ENCODE measurements at places on chromosomes 1 and 21.

DNA sequence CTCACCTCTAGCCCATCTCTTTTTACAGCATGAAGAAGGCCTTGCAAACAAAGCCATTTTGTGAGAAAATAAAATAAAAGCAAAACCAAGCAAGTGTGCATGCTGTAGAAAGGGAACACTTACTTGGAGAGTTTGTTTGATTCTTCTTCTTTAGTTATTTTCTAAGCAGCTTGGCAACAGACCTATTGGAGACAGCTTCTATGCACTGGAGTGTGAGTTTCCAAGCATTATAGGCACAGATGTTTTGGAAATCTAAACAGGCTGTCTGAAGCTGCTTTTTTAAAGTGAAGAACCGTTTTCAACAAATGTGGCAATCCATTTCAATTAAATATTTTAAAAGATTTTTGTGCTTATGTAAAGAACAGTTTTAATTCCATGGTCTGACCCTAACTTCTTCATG, 76.6 kb downstream of the NGF start:
- DNase-seq, result no peak

DNA sequence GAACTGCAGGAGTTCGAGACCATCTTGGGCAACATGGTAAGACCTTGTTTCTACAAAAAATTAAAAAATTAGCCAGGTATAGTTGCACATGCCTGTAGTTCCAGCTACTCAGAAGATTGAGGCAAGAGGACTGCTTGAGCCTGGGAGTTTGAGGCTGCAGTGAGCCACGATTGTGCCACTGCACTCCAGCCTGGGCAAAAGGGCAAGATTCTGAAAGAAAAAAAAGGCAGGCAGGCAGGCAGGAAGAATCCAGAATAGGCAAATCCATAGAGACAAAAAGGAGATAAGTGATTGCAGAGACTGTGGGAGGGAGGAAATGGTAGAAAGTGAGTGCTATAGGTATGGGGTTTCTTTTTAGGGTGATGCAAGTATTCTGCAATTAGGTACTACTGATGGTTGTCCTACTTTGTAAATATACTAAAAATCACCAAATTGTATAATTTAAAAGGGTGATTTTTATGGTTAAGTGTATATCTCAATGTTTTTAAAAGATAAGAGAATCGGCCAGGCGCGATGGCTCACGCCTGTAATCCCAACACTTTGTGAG, 29.4 kb downstream of the ZZZ3 start:
- no peak for DNase-seq

GRCh38 chr1:29642519-29642918, 406.2 kb downstream of the PTPRU start:
- no peak for DNase-seq

- no peak for DNase-seq
These were observed 17.1 kb downstream of the FBLIM1 start for GRCh38 chr1:15775706-15776105.

Data from HL-60 (cell line).